Activated naive CD4-positive, alpha-beta T cell treated with anti-CD3 and anti-CD28 coated beads for 36 hours (primary cell): ENCODE measurements at places on chromosomes 7 and 10. TPM values are rescaled to one million over a fixed set of nuclear protein-coding genes. Genes with fewer than 3 reads are reported as not detected.

The CNNM1 gene
- total RNA-seq: 1.0 TPM

The FBXL13 gene
- 0.74 TPM for total RNA-seq

The KCND2 gene
- total RNA-seq: not detected

The DTX2 gene
- total RNA-seq: 17.9 TPM

The CPVL gene
- not detected for total RNA-seq

The CTAGE15 gene
- total RNA-seq: not detected

The NSMCE4A gene
- 48.8 TPM for total RNA-seq

The CCDC186 gene
- 10.3 TPM for total RNA-seq

The EVX1 gene
- total RNA-seq: not detected

The PLAU gene
- total RNA-seq: 0.26 TPM

The TSPAN33 gene
- 7.9 TPM for total RNA-seq

The FKBP6 gene
- not detected for total RNA-seq

The SPDYE2 gene
- total RNA-seq: not detected

The GIMAP2 gene
- total RNA-seq: 45.0 TPM

The CDHR1 gene
- total RNA-seq: 0.37 TPM

The CEP41 gene
- 16.0 TPM for total RNA-seq

The CLRN3 gene
- not detected for total RNA-seq

The IFIT1B gene
- total RNA-seq: not detected

The CNPY1 gene
- total RNA-seq: not detected

The ASB10 gene
- total RNA-seq: not detected

The CHRM2 gene
- total RNA-seq: not detected

The ANKRD30A gene
- not detected for total RNA-seq

The ELN gene
- total RNA-seq: 0.07 TPM

The TRIM73 gene
- 3.0 TPM for total RNA-seq

The CALHM2 gene
- 9.5 TPM for total RNA-seq

The PSAP gene
- total RNA-seq: 133 TPM

The SPRN gene
- not detected for total RNA-seq

The SEMA4G gene
- total RNA-seq: 0.59 TPM

The TMEM140 gene
- total RNA-seq: 8.1 TPM

The EBLN1 gene
- not detected for total RNA-seq

The HKDC1 gene
- 1.6 TPM for total RNA-seq

The ATOH7 gene
- total RNA-seq: not detected

The MORN4 gene
- total RNA-seq: 10.7 TPM

The SPDYE16 gene
- total RNA-seq: 0.12 TPM

The TCAF2 gene
- 29.2 TPM for total RNA-seq

The PROSER2 gene
- total RNA-seq: 0.83 TPM

The TMEM184A gene
- 0.36 TPM for total RNA-seq

The LHFPL3 gene
- total RNA-seq: not detected

The FAM25A gene
- not detected for total RNA-seq

The IDI2 gene
- total RNA-seq: not detected

The OR6V1 gene
- not detected for total RNA-seq

The SPDYE9 gene
- total RNA-seq: not detected

The POLR2J2 gene
- 5.6 TPM for total RNA-seq

The TAS2R4 gene
- 0.38 TPM for total RNA-seq

The ACSL5 gene
- total RNA-seq: 22.1 TPM

The CAMK1D gene
- total RNA-seq: 11.3 TPM
